ENCODE measurements at places on chromosomes 3 and 15.

DNA sequence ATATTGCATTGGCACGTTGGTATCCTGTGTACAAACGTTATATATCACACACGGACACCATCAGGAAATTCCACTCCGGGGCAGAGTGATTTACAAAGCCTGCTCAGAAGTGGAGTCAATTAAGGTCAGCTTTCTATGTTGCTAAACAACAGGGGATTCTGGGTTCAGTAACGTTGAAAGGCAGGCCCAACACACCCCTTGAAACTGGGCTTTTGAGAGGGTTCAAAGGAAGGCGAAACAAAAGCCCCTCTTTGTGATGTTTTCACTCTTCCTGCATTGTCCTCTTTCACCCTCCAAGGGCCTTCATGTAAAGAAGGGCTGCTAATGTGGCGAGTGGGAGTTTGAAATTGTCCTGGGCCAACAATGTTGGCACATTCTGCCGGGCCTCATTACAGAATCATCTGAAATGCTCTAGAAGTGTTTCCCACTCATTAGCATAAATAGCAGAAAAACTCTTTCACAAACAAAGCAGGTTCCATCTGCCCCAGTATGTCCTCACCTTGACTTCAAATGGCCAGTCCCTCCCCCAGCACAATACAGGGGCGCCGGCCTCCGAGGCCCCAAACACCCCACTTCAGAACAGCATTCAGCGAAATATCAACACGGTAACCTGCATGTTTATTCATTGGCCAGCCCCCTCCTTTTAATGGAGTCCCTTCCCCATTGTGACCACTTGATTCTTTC is 76.4 kb downstream of the HES1 start:
- no peak for DNase-seq

GRCh38 chr15:65095011-65095746 is 18.6 kb downstream of the KBTBD13 start:
- no peak for DNase-seq

- DNase-seq, result no peak
These were observed 44.4 kb upstream of the RSL24D1 start for GRCh38 chr15:55241186-55241585.

- no peak for DNase-seq
These were observed 98.7 kb downstream of the SLCO3A1 start for GRCh38 chr15:91952216-91952615.

GRCh38 chr3:188539631-188540194 is 385.8 kb downstream of the LPP start:
- DNase-seq, result no peak

- no peak for DNase-seq
These were observed 21.8 kb upstream of the LIMD1 start for GRCh38 chr3:45572755-45573154.

- DNase-seq, result no peak
These were observed 5.3 kb upstream of the TXNRD3 start for GRCh38 chr3:126659915-126660886.

DNA sequence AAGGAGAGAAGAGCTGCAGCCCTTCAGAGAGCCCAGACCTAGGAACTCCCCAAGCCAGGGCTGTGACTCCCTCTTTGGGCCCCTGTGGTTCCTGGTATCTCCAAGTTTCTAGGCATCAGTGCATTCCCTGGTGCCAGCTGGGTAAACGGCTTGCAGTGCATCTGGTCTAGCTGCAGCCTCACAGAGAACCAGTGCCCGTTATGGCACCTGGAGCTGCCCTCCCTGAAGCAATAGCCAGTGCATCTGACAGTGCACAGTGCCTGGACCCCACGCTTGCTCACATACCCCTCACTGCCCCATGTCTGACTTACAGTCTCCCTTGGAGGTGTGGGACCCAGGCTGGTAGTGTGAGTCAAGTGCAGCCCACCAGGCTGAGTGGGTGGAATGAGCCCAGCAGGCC is 52.1 kb downstream of the LSAMP start:
- no peak for DNase-seq

GRCh38 chr15:86266896-86267484 is 187.3 kb downstream of the AGBL1 start:
- no peak for DNase-seq

GRCh38 chr3:25495726-25496253 is 67.7 kb downstream of the RARB start:
- DNase-seq, result no peak

- DNase-seq, result no peak
These were observed 3.4 kb downstream of the TSC22D2 start for GRCh38 chr3:150411546-150411945.

- no peak for DNase-seq
These were observed 426.4 kb downstream of the NLGN1 start for GRCh38 chr3:173823911-173824460.

DNA sequence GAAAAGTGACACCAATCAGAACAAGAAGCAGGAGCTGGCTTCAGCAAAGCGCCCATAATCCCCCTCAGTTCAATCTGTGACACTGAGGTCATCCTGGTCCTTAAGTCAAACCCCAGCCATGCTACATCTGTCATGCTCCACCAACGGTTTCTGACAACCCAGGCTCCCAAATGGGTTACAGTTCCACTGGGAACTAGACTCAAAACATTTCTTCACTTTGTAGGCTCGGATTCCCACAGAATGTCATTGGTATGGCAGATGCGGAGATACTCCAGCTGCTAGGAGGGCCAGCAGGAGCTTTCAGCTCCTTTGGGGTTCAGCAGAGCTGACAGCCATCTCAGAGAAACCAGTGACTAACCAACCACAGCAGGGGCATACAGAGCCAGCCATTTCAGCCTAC is 48.9 kb downstream of the SUMF1 start:
- DNase-seq, result no peak

GRCh38 chr3:108610651-108611050 is 21.1 kb downstream of the DZIP3 start:
- DNase-seq, result no peak

DNA sequence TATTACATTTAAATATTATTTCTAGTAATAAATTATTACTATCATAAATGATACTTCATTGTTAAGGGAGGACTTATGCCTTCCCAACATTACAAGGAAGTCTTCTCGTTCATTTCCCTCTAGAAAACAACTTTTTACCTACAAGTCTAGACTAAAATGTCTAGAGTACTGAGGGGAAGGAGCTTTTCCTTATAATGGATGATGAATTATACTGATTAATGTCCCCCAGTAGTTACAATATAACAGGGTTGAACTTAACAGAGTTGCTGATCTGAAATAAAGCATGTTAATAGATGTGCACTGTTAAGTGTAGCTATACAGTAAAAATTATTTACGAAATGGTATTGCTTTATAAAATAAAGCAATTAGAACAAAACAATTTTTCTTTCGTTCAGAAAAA is 2.7 kb upstream of the MNS1 start:
- DNase-seq, result no peak

DNA sequence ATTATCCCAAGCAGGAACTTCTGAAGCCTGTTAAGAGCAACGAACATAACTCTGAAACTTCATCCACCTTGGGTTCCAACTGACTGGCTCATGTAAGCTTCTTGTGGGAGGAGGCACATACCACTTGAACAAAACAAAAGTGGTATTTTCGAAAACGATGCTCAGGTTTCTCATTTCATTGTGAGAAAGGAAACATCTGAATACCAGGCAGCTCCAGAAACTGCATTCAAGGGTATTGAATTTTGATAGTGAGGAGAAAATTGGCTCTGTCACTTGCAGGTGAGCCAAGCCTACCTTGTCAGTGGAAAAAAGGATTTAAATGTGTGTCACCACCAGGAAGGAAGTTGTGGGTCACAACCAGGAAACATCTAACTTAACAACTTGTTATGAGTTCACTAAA is 218.1 kb upstream of the SATB1 start:
- no peak for DNase-seq

- DNase-seq, result no peak
These were observed 41.4 kb upstream of the BSN start for GRCh38 chr3:49512781-49513355.

DNA sequence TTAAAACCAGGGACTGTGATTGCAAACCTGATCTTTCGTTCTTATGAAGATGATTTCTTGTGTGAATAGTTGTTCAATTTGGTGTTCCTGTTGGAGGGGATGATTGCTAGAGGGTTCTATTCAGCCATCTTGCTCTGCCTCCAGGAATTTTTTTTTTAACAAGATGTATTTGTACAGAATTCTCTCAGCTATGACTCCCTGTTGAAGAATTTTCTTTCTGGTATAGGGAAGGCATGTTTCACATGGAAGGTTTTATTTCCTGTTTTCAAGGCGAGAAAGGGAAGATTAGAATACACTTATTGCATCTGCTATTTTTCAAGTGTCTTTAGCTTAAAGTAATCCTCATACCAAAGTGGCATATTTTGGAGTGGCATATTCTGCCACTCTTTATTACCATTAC is 5.6 kb upstream of the LRRC34 start:
- no peak for DNase-seq

DNA sequence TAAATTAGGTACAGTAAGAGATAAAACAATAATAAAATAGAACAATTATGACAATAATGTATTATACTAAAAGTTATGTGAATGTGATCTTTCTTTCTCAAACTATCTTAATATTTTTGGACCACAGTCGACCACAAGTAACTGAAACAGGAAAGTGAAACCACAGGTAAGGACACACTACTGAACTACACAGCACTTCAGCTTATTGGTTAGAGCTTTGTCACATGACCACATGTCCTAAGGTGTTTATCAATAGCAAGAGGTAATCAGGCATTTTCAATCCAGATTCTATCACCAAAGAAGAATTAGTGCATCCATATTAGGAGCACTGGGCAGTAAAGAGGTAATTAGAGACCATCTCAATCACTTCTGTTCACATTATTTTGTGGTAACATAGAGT is 392.8 kb downstream of the RSL24D1 start:
- no peak for DNase-seq
